Stimulated activated CD4-positive, alpha-beta T cell treated with anti-CD3 and anti-CD28 coated beads, Interleukin-15, amount 100 ng/mL, for 1 hour (primary cell): ENCODE measurements at places on chromosomes 2 and 18.

DNA sequence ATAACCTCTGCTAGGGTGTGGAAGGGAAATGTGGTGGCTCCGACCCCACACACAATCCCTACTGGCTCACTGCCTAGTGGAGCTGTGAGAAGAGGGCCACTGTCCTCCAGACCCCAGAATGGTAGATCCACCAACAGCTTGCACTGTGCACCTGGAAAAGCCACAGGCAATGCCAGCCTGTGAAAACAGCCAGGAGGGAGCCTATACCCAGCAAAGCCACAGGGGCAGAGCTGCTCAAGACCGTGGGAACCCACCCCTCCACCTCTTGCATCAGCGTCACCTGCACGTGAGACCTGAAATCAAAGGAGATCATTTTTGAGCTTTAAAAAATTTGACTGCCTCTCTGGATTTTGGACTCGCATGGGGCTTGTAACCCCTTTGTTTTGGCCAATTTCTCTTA lies 249.0 kb upstream of the CDH2 start:
- no peak for DNase-seq

DNA sequence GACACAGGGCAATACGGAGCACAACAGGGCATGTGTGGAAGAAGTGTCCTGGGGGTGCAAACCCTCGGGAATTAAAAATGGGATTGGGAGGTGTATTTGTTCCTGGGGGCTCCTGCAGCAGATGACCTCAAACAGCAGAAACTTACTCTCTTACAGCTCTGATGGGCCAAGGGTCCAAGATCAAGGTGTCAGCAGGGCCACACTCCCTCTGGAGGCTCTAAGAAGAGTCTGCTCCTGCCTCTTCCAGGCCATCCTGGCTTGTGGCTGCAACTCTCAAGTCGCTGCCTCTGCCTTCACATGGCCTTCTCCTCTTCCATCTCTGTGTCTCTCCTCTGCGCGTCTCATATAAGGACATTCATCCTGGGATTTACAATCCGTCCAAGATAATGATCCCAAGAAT lies 12.4 kb upstream of the SPATA3 start:
- no peak for DNase-seq

- DNase-seq: no peak
These were observed 48.5 kb downstream of the GAREM1 start for GRCh38 chr18:32422201-32422600.

- no peak for DNase-seq
These were observed 118.1 kb downstream of the KLHL29 start for GRCh38 chr2:23503097-23503496.

GRCh38 chr2:51103205-51103604 lies 71.3 kb upstream of the NRXN1 start:
- DNase-seq: no peak

- no peak for DNase-seq
These were observed 84.4 kb upstream of the CAVIN2 start for GRCh38 chr2:191931329-191931728.

DNA sequence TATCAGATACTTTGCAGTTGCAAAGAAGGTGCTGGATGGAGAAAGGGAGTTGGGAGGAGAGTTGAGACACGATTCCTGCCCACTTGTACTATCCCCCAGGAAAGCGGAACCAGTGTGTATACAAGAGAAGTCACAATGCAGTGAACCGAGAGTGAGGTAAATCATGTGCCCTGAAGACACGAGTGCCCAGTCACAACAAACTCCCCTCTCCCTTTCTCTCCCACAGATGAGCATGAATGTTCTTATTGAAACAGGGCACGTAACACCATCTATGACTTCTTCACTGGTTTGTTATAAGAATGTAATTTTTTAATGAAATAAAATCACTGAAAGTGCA lies 155.7 kb downstream of the IRS1 start:
- DNase-seq: no peak

DNA sequence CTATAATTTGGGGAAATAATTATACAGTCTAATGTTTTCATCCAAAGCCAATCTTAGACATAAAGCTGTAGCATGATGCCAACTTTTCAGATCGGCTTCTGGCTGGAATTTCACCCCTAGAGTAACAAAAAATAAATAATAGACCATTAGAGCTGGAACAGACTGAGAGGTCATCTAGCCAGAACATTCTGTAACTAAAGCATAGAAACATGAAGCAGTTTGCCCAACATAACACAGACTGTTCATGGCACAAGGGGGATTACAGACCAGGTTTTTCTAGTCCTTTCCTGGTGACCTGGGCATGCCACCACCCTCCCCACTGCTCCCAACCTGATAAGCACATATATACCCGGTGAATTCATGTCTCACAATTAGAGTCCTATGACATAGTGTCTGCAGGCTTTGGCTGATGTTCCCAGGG lies 116.4 kb upstream of the PPP1CB start:
- no peak for DNase-seq

DNA sequence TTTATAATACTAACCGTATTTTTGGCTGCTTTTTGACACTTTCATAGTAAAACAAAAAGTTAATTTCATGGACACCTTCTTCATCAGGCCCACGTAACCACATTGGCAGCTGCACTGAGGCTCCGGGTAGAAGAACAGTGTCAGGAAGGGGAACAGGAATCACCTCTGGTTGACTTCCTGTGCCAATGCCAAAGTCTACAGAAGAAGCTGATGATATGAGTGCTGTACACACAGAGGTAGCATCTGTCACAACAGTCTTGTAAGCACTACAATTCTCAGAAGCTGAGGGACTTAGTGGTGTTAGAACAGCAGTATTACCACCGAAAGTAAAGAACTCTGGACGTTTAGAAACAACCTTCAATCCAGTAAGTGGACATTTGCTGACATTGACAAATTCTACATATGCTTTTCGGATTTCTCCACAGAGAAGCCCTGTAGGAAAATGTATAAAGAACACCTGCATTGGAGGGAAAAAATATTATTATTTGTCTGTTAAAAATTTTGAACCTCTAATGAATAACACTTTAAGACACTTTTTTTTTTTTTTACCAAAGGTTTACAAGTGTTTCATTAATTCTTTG lies 85.3 kb downstream of the TRAPPC8 start:
- no peak for DNase-seq

DNA sequence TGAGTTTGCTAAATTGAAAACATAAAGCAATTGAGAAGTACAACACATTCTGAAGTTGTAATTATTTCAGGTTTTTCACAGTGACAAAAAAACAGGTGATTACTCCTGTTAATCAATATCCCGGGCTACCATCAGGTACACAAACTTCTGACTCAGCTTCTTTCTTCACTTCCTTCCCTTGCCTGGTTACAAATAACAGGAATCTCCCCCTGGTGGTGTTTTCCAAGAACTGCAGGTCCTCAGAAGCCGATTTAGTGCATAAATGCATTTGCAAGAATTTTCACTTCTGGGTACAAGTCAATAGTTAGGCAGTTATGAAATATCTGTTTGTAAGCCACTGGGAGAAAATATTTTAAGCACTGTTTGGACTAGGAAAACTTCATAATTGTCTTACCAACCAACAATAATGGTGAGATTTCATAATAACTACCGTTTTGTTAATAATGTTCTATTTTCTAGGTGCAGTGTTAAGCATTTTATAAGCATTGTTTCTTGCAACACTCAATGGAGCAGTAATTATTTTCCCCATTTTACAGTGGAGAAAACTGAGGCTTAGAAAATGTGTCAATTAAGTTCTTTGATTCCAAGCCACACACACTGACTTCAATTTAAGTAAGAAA lies 12.4 kb upstream of the GMCL1 start:
- peak; percentile 18 for DNase-seq

DNA sequence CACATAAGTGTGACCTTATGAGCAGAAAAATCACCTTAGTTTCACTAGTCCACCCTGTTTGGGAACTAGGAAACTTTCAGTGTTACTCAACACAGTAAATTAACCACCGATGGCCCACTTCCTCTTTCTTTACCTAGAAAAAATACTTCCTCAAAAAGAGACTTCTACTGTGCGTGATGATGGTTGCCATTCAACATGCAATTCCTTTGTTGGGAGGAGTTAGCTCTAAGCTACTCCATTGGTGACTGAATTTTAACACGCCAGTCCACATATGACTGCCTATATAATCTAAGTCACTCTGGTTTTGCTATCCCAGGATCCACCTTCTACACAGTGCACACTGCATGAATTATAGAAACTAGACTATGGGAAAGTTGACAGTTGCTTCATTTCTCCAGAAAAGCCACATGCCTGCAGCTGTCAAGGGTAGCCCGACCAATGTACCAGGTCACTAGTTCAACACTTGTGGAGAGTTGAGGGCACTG lies 47.8 kb upstream of the REG3G start:
- no peak for DNase-seq
